ENCODE measurements at places on chromosomes 3 and 15.

- DNase-seq, result no peak
Observed at GRCh38 chr3:69320871-69321271, 65.0 kb downstream of the FRMD4B start.

DNA sequence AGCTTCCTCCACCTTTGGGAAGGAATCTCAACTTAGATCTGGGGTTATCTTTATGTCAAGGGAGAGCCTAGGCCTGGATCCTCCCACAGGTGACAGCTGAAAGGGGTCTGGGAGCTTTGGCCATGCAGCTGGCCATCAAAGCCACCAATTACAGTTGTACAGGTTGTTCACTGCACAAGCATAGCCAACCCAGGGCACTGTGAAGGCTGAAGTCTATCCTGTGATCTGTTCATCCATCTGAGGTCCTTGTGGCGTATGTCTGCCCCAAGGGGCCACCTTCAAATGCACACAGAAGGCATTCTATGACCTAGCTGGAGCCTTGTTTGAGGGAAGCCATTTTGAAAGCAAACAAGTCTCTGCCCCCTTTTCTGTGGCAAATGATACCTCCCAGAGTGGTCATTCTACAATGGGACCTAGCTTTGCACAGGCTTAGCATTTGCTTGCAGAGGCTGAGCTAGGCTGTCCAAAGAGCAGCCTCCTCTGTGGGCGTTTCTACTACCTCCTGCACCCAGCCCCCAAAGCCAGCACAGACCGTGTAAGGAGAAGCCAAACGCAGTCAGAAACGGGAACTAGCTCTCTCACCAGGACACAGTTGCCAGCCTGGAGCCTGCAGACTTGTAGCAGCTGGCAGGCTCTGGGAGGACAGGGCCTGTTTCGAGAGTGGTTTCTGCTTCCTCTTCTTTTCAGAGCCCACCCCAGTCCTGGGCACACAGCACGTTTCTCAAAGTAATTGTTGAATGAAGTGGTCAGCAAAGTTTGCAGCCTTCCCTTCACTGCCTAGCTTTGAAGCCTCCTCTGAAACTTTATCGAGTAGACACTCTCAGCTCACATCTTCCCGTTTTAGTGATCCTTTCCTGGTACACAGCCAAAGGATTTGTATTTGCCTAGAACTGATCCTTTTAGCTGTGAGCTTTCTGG lies 157.3 kb upstream of the SMAD3 start:
- DNase-seq, result no peak

- no peak for DNase-seq
Observed at GRCh38 chr3:25385807-25386460, 42.1 kb upstream of the RARB start.

- DNase-seq, result no peak
Observed at GRCh38 chr15:35118960-35119359, 33.9 kb upstream of the NANOGP8 start.

GRCh38 chr3:11711876-11712275 lies 68.2 kb upstream of the VGLL4 start:
- DNase-seq, result no peak

DNA sequence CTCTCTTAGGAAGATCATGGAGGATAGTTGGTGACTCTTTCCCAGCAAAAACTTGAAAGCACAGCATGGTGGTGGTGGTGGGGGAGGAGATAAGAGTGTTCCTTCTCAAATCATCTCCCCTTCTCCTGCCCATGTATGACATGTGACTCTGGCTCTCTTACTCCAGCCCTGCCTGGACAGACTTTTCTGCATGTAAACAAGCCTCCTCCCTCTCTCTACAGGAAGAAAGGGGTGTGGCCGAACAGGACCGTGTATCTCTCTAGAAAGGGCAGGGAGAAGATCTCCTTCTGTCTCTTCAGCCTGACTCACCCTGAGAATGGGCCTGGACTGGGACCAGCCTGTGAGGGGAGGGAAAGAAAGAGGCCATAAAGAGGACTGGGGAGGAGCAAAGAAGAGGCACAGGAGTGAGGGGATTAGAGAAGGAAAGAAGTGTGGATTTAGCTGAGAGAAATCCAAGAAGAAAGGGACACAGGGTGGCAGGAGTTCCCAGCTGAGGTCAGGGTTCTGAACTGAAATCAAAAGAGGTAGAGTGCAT lies 1.5 kb downstream of the CELF6 start:
- DNase-seq, result peak; percentile 15

Data from HT1080 (cell line).